ENCODE measurements at places on chromosomes 7 and 10. TPM values are rescaled to one million over a fixed set of nuclear protein-coding genes. Genes with fewer than 3 reads are reported as not detected.

- no peak for DNase-seq
Observed at GRCh38 chr10:79189853-79190435, 121.2 kb downstream of the ZMIZ1 start.

The EN2 gene
- not detected for polyA plus RNA-seq

- peak; percentile 33 for DNase-seq
Observed at GRCh38 chr10:122981066-122981464, 864 bp downstream of the PSTK start.

DNA sequence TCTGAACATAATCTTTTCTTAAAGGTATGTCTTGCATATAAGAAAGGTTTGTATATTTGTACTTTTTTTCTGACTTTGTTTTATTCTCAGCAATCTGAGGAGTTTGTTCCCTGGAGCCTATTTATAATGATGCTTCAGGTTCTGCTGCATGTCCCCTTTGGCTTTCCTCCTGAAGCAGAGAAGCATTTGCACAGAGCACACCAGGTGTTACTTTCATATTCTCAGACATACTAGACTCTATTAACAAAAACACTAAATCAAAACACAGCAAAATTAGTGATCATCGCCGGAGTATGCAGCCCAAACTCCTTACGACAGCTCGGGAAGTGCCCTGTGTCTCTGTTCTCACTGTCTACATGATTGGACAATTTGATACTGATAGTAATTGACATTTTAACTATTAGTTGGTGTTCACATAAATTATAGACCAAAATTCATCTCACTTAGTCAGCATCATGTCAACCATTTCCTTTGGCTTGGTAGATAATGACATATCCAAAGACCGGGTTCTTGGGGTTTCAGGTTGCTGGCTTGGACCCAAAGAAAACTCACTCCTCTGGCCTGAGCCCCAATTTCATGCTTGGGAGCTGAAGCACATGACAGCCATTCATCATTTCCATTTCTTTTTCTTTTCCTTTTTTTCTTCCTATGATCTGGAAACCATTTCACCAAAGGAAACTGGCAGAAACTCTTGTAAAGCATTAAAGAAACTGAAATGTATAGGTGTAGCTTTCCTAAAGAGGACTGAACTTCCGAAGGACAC, 400.1 kb upstream of the NRP1 start:
- no peak for DNase-seq

- no peak for DNase-seq
Observed at GRCh38 chr7:127600885-127601284, 7.3 kb downstream of the FSCN3 start.

- no peak for DNase-seq
Observed at GRCh38 chr10:73756183-73756582, 12.0 kb downstream of the SEC24C start.

The UPK3BL2 gene
- 143 TPM for polyA plus RNA-seq

GRCh38 chr7:113370910-113371309, 252.6 kb upstream of the SMIM30 start:
- no peak for DNase-seq

The HOXA1 gene
- 0.07 TPM for polyA plus RNA-seq

GRCh38 chr10:94066411-94066810, 72.7 kb downstream of the PLCE1 start:
- DNase-seq = no peak

- DNase-seq = no peak
Observed at GRCh38 chr10:70130878-70131559, 1.6 kb downstream of the AIFM2 start.

The TIMM23 gene
- polyA plus RNA-seq = 21.1 TPM

- DNase-seq = no peak
Observed at GRCh38 chr7:137951700-137952425, 50.0 kb downstream of the CREB3L2 start.

- DNase-seq = no peak
Observed at GRCh38 chr7:14226126-14226525, 236.7 kb upstream of the ETV1 start.

DNA sequence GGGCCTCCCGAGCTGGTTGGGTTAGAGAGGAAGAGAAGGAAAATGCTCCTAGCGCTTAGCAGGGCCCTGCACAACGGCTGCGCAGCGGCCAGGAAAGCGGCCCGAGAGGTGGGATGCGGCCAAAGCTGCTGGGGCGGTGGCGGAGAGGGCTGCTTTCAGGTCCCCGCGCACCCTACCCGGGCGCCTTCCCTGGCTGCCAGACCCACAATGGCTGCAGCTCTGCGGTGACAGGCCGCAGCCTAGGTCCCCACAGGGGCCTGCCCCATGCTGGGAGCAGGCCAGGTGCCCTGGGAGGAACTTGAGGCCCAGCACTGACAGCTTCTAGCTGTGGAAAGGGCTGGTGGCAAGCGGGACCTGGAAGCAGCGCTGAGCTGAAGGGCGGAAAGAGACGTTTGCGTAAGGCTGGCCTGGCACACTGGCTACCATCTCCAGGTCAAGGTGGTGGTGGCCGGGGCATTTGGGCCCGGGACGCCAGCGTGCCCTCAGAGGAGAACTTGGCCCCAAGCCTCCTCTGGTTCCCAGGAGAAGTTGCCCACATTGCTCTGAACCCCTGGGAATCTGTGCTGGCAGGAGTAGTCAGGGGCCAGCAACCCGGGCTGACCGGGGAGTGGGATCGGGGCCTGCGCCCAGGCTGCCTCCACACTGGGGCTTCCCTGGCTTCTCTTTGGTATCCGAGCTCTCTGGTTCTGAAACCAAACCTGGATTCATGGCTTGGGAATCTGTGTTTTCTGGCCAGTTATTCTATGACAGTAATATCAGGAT, 72.9 kb upstream of the ZNF804B start:
- DNase-seq = no peak

The MYO1G gene
- polyA plus RNA-seq = 239 TPM

DNA sequence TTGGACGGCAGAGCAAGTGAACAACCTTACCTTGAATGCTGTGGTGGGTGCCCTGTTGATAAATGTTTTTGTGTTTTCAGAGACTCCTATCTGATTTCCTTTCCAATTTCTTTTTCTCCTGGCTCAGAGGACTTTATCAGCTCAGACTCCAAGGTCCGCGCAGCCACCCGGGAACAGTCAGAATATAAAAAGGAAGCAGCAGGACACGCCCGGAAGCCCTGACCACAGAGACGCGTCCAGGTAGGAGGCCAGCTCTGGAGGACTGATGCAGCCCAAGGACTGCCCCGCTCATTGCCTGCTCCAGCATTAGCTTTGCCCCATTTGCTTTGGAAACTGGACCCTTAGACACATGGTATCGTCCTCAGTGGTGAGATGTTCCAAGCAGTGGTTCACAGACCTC, 61.3 kb downstream of the TACC2 start:
- DNase-seq = no peak
